ENCODE measurements at places on chromosomes 5 and 9. TPM values are rescaled to one million over a fixed set of nuclear protein-coding genes. Genes with fewer than 3 reads are reported as not detected.

Gene HAND1
- not detected for total RNA-seq

Gene TXNDC8
- not detected for total RNA-seq

Gene ROR2
- total RNA-seq, result 0.43 TPM

Gene LRSAM1
- total RNA-seq, result 14.0 TPM

Gene PTGES
- not detected for total RNA-seq

Gene TSC1
- 45.6 TPM for total RNA-seq

Gene SPAAR
- total RNA-seq, result not detected

Gene PDE8B
- not detected for total RNA-seq

Gene BTNL8
- not detected for total RNA-seq

Gene MYORG
- 0.60 TPM for total RNA-seq

Gene TMEFF1
- not detected for total RNA-seq

Gene SLC22A5
- 5.3 TPM for total RNA-seq

Gene TAF11L10
- total RNA-seq, result not detected

Gene TMEM8B
- total RNA-seq, result 6.4 TPM

Gene BICD2
- total RNA-seq, result 15.1 TPM

Gene SNCAIP
- total RNA-seq, result not detected

Gene TAF11L11
- not detected for total RNA-seq

Gene QRFP
- not detected for total RNA-seq

Gene ANKRD18B
- not detected for total RNA-seq

Gene PCDHGA1
- not detected for total RNA-seq

Gene IFNA2
- total RNA-seq, result not detected

Gene OTULINL
- total RNA-seq, result 93.1 TPM

Gene SLC36A3
- total RNA-seq, result not detected

Gene TMEM215
- not detected for total RNA-seq

Gene TNC
- not detected for total RNA-seq

Gene LHX3
- total RNA-seq, result 0.14 TPM

Gene HRCT1
- not detected for total RNA-seq

Gene PCDHA3
- not detected for total RNA-seq

Gene IFNW1
- total RNA-seq, result not detected

Gene PGM5
- total RNA-seq, result not detected

Gene IL9
- not detected for total RNA-seq
